ENCODE measurements at places on chromosomes 5 and 9.

GRCh38 chr5:62268792-62269191 is 37.2 kb upstream of the KIF2A start:
- no peak for DNase-seq

GRCh38 chr9:107862323-107862722 is 372.8 kb upstream of the KLF4 start:
- no peak for DNase-seq

- DNase-seq = no peak
These were observed 205.4 kb downstream of the SPATA31A6 start for GRCh38 chr9:42388846-42389245.

DNA sequence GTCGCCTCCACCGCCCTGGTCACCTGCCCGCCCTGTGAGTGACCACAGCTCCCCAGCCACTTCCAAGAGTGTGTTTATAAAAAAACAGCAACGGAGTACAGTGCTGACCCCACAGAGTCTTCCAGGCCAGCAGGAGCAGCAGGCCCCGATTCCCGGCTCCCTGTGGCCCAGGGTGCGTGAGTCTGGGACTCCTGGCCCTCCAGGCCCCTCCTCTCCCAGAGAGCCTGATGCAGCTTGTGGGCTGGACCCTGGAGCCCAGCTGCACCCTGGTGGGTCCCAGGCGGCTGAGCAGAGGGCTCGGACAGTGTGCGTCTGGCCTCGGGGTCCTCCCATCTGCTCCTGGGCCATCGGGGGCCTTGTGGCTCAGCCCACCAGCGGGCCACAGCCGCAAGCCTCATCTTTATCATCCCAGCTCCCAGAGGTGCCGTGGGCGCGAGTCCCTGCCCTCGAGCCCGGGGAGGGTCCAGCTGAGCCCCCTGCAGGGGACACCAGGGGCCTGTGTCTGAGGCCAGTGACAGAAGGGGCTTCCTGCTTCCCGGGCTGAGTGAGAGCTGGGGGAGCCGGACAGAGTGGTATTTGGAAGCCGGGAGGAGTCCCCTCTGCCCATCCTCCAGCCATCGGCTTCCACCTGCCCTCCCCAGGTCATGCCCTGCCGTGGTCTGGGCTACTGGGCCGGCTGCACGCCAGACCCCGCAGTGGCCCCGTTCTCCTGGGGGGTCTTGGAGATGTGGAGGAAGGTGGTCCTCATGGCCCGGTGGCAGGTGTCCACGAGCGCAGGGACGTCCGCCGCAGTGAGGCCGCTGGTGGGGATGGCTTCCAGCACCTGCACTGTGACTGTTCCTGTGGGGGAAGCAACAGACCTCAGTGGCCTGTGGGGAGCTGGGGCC is 10.6 kb downstream of the EGFL7 start:
- DNase-seq = no peak

DNA sequence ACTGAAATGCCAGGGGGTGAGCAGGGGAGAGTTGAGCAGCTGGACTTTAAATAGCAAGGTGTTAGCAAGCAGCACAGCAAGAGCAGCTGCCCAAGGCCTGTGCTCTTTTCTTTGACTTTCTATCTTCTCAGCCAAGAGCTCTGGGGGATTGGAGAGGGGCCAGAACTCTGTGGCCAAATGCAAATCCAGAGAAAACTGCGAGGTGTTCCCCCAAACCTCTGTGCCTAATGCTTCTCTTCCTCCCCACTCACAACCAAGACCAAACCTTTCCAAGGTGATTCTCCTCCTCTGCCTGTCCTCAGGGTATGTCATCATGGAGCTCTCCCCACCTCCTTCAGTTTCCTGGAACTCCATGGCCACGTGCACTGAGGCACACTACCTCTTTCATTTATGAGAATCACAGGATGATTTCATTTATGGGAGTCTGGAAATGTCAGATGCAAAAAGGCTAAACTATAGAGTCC is 118.7 kb upstream of the WWC1 start:
- no peak for DNase-seq

- DNase-seq = no peak
These were observed 120.7 kb upstream of the SPATA31C2 start for GRCh38 chr9:88259001-88259400.

- no peak for DNase-seq
These were observed 16.2 kb upstream of the MEF2C start for GRCh38 chr5:88899096-88899737.

DNA sequence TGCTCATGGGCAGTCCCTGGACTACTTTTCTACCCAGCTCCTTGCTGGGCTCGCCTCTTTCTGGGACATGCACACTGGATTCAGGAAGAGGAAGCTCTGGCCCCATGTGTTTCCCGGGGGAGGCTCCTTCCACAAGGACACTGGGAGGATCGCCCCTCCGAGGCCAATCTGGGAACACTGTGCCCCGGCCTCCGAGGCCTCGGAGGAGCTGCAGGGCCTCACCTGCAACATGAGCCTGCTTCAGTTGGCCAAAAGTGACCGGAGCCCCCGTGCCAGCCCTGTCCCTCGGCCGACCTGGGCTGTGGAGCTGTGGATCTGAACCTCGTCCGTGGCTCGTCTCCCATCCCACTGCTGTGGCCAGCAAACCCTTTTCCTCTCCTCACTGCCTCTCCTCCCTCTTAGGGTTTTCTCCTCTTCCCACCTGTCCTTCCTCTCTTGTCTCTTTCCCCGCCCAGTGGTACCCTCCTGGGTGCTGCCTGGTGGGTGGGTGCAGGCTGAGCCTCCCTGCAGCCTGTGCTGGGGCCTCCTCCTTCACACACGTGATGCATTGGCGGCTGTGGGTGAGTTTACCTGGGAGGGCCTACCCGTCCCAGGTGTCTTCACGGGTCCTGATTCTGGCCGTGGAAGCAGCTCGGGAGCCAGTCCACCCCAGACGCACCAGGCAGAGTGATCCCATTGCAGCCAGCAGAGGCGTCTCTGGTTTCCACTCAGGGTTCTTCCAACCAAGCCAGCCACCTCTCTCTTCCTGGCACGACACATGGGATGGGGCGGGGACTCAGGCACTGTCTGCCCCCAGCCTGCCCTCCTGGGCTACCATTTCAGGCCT is 241.8 kb downstream of the CACNA1B start:
- no peak for DNase-seq

Measured in NCI-H774 (cell line).